ENCODE measurements at places on chromosomes 2 and 18.

- DNase-seq: no peak
These were observed 131.2 kb upstream of the CYP1B1 start for GRCh38 chr2:38207168-38207567.

DNA sequence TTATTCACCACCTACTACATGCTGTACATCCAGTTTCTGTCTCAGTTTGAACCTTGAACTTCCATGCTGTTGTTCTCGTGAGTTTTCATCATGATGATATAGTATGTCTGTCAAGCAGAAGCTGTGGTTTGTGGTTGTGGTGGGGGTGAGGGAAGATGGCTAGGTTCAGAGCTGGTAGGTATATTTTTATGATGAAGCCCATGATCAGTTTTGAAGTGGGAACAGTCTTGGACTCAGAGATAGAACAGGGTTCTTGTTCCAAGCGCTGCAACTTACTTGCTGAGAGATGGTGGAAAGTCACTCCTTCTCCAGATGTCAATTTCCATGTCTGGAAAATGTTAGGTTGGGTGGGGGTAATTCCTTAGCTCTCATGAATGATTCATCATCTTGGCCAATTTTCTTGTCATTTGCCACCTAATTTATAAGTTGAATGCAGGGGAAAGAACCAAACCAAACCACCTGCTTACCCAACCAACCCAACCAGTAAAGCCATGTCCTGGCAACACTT lies 21.6 kb downstream of the PMAIP1 start:
- DNase-seq: no peak

DNA sequence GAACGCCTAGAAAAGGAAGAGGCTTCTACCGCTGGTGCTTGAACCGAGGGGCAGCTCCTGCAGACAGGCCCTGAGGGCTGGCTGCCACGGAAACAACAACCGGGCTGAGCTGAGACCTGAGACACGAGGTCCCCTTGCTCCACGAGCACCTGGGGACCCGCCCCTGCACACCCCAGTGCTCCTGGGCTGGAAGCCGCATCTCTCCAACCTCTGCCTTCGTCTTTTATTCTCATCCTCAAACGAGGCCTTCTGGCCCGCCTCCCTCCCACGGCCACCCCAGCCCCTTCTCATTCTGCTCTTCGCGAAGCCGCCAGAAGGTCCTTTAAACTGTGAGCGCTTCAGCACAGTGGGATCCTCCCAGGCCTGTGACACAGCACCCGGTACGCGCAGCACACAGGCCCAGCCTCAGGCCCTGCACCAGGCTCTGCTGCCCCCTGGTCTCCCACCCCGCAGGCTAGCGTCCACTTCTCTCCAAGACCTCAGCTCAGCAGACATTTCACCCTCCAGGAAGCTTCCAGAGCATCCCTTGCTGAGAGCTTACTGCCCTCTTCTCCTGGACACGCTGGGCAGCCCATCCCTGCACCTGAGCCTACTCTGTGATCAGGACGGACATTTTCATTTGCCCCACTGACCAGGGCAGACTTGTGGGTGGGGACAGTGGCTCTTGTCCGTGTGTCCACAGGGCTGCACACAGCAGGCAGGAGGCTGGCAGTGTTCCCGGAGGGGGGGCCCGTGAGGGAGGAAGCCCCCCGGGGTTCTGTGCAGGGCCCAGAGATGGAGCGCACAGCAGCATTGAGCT lies 149.7 kb downstream of the PXDN start:
- no peak for DNase-seq

DNA sequence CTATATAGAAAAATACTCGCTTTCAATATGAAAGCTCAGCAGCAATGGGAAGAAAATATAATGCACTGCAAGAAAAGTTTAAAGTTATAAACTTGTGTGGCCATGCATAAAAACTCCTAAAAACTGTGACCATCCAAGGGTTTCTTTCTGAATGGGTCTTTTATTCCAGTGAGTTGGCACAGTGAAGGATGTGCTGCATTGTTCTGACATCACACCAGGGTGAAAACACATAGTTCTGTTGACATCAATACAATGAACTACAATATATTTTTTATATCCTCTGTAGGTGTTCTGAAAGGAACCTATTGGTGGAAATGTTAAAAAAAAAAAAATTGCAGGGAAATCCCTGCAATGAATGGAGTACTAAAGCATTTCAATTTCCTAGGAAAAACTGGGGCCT lies 80.2 kb downstream of the CDH20 start:
- DNase-seq: no peak

DNA sequence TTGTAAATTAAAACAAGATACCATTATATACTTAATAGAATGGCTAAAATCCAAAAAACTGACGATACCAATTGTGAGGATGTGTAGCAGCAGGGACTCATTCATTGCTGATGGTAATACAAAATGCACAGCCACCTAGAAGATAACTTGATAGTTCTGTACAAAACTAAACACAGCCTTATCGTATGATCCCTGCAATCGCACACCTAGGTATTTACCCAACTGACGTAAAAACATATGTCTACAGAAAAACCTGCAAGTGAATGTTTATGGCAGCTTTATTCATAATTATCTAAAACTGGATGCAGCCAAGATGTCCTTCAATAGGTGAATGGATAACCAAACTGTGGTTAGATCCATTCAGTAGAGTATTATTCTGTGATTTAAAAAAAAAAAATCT lies 45.5 kb downstream of the TBC1D8 start:
- no peak for DNase-seq

DNA sequence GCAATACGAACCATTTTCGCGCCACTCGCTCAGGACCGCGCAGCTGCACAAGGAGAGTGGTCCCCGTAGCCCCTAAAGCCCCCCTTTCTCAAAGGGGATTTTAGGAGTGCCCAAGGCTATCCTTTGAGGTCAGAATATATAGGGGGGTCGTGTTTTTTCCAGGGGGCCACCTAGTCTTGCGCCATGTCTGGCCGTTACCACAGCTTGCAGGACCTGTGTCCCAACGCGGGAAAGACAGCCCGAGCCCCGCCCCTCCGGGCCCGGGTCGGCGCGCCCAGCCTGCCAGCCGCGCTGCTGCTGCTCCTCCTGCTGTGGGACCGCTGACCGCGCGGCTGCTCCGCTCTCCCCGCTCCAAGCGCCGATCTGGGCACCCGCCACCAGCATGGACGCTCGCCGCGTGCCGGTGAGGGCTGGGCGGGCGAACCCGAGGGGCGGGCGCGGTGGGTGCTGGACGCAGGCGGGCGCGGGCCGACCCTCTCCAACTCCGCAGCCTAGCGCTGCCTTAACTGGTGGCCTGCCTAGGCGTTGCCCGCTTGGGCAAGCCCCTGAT lies at the start of gene CDCA7:
TSS of gene CDCA7 (plus strand) at position 291 of the 550 bp plus-strand sequence. CDS start at position 383, 92 bp downstream.
- DNase-seq: no peak

DNA sequence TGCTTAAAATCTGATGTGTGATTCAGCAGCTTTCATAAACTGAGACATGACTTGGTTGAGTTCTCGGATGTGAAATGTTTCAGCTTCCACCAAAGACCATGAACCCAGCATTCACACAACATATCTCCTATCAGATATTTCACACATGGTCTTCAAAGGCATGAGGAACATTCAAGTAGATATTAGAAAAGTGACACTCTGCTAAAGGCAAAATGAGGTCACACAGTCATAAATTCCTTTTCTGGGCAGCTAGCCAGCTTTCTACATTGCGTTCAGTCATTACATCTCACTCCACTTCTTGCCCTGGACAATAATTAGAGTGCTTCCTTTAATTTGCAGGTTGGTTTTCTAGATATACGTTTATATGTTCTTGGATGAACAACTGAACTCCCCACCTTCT lies 96.7 kb downstream of the GAREM1 start:
- no peak for DNase-seq

DNA sequence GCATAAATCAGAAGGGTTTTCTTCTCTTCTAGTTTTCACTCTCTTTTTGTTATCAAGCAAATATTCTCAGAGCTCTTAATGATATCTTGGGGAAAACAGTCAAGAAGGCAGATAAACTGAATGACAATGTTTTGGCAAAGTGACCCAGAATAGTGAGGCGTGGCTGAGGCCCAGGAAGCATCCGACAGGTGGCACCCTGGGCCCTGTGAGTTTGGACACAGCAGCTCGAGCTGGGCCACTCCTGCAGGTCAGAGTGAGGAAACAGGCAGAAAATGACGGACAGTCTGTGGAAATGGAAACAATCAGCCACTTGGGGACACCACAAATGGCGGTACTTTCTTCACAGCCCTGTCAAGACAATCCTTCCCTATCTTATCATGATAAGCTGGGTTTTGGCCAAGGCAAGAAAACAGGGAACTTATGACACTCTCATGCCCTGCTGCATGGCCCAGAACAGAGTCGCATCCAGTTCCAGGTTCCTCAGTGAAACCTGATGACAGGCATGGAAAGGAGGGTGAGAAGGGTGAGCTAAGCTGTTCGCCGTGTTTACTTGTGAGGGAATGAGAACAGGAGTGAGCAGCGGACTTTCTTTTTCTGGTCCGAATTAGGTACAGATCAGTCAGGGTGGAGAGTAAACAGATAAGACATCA lies 32.1 kb downstream of the MRPL44 start:
- DNase-seq: no peak

DNA sequence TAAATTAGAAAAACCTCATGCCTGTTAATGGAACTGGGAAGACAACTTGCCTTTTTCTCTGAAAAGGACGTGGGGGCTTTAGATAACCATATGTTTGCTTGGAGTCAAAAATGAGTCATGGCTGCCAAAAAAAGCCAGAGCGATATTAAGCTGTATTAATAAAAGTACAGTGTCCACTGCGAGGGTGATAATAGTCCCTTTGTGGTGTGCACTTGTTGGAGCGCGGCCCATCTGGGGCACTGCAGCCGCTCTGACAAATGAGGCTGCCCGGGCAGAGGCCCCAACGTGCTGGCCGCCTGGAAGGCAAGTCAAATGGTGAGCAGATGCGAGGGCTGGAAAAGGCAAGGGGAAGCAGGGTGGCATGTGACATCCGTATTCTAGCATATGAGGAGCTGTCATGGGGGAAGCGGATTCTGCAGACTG lies 103.3 kb upstream of the NCK2 start:
- DNase-seq: no peak

DNA sequence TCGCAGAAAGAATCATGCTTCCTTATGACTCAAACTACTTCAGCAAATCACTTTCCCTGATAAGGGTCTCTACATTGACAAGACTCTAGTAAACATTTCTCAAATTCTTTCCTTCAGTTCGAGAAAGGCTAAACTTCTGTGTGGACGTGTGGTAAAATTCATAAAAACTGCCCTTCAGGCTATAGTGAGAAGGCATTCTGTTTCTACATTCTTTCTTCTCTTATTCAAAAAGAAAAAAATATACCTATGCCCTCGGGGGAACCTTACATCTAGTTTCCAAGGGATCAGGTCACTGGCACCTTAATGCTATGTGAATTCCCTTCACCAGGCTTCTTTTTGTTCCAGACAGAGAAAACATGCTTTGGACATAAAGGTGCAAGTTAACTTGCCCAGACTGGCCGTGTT lies 4.9 kb downstream of the VIT start:
- no peak for DNase-seq

DNA sequence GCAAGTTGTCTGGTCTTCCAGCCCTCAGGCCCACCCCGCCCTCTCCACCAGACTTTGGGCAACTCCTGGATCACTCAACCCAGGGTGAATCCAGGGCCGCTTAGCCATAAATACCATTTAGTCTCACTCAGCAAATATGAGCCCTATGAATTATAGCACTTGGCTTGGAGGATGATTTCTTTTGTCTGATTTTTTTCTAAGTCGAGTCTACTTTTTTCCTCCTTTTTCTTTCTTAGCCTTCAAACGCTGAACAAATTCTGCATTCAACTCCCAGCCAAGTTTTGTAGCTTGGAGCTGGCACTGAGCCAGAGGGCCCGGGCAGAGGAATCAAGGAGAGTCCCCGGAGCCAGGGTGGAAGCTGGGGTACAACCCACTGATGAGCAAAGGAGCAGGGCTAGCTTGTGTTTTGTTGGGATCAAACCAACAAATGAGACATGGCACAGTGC lies 48.7 kb downstream of the SERTAD2 start:
- peak; percentile 63 for DNase-seq

DNA sequence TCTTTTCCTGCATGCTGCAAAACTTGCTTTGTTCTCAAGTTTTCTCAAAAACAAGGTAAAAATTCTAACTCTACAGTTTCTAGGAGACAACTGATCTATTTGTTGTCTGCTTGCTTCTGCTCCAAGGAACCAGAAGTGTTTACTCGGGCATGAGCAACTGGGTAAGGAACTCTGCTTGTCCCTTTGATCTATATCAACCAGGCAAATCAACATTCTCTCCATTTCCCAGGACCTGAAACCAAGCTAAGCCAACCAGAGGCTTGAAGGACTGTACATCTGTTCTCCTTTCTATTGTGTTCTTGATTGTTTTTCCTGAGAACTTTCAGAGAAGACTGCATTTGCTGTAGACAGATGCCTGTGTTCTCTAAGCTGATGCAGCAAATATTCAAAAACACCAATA lies 335.0 kb upstream of the KCNH7 start:
- DNase-seq: no peak

- DNase-seq: no peak
These were observed 35.3 kb downstream of the COL6A3 start for GRCh38 chr2:237378650-237379049.

DNA sequence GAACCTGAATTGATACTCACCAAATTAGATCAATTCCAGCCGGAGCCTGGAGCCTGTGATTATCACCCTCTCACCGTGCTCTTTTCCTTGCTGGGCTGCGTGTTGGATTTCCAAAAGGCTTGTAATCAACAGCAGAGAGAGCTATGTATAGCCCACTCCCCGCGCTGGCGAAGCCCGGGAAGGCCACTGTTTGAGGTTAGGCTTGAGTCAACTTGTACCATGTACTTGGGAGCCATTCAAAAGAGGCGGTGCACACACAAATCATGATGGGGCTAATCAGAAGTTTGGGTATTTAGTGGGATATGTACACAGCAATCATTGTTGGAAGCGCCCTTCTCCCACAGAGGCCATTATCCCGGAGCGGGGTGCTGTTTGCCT lies 151.6 kb downstream of the GLI2 start:
- no peak for DNase-seq

- no peak for DNase-seq
These were observed 149.7 kb downstream of the HNMT start for GRCh38 chr2:138113871-138114525.

Measured in AG04449 (cell line).